CD8-positive, alpha-beta memory T cell (primary cell): ENCODE measurements at places on chromosomes 6 and 20. TPM values are rescaled to one million over a fixed set of nuclear protein-coding genes. Genes with fewer than 3 reads are reported as not detected.

DNA sequence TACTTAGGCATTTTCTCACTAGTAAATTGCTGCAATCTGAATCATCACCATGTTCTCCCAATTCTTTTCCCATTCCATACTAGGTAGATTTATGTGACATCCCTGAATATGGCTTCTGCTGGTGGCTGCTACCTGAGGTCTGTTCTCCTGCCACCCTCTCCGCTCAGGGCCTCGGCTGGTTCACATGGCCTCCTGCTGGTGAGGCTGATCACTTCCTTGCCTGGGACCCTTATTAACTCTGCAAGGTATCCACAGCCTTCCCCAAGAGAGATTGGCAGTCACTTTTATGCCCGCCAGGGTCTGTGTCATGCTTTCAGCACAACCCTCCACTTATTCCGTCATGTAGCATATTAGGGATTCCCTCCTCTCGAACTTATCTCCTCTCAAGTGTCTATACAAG is 424.5 kb upstream of the FLRT3 start:
- no peak for DNase-seq

- no peak for DNase-seq
These were observed 52.1 kb downstream of the HNF4A start for GRCh38 chr20:44407402-44408184.

DNA sequence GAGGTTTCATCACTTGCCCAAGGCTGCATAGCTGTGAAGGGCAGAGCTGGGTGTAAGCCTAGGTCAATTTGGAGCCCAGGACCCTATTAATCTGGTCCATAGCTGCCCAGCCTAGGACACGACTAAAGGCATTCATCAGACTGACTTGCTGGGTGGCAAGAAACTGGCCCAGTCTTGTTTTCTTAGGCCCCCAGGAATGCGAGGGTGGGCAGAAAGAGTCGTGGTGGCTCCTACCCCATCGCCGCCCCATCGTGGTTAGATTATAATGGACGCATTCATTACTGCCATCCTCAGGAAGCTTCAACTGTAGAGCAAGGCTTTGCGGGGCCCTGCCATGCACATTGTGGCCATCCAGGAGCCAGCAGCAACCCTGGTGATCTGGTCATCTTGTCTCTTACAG is 16.1 kb downstream of the DYNLRB1 start:
- no peak for DNase-seq

- DNase-seq, result no peak
These were observed 252.5 kb downstream of the LRFN2 start for GRCh38 chr6:40334496-40335270.

GRCh38 chr20:13458860-13459451 is 179.8 kb downstream of the TASP1 start:
- DNase-seq, result no peak

LINC00237 gene
- total RNA-seq, result not detected

GLP1R gene
- not detected for total RNA-seq

GRCh38 chr6:42572523-42572922 is 8.7 kb downstream of the UBR2 start:
- no peak for DNase-seq

- no peak for DNase-seq
These were observed 476 bp upstream of the CLIC5 start for GRCh38 chr6:46016063-46016608.

GRCh38 chr6:9370480-9370879 is 935.1 kb upstream of the SLC35B3 start:
- no peak for DNase-seq

TEAD3 gene
- total RNA-seq, result 0.90 TPM

NECAB3 gene
- total RNA-seq, result 19.0 TPM

DNA sequence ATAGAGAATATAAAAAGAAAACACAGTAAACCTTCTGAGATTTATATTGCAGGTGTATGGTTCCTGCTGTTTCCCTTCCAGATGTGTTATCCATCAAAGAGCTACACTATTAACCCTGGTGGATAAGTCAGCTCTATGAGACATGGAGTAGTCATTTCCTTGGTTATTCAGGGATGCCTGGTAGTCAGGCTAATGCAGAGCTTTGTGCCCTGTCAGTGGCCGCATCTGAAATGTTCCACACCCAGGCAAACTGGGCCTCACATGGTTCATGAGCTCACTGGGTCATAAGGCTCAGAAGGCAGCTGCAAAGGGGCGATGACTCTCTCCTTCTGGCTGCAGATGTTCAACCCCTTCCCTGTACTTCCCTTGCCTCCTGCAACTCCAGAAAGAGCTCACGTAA is 473.6 kb downstream of the EPHA7 start:
- no peak for DNase-seq

DNA sequence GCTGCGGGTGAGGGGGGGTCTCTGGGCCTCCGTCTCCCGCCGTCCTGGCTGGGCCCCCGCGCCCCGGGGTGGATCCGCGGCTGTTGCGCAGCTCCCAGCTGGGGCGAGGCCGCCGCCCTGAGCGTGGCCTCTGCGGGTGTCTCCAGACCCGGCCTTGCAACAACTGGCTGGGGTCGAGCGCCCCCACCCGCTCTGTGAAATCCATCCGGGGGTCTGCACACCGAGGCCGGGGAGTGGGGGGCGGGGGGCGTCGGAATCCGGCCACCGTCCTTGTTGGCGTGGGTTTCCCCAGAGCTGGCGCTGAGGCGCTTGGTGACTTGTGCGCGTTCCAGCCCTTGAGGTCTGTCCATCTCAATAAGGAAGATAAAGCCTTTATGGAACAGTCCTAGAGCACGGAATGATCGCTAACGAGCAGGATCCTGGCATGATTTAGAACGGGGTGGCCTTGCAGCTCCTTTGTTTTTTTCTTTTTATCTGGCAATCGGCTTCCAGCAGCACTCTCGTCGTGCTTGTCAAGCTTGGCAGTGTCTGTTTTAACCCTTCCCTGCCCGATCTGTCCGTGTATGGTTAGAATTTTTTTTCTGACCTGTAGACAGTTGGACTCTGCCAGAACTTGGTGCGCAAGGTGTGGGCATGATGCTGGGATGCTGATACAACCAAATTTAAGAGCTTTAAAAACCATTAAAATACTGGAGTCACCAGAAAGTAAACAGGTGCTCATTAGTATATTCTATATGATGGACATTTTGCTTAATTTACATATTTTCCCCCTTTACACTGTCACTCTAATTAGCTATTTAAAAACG is 675 bp downstream of the DSTN start:
- no peak for DNase-seq

DNA sequence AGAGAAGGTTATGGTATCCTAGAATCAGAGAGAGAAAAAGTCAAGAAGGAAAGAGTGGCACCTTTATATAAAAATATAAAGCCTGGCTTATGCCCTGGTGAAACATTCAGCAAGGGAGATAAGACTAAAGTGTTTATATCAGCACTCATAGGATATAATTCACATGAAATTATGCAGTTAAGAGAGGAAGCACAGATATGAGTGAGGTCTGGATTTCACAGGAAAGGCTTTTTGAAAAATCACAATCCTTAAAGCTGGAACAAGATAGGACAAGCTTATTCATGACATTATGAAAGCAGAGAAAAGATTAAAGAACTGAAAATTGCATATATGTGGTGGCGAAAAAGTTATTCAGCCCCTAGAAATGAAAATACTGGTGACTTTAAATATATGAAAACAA is 181.2 kb upstream of the FLRT3 start:
- DNase-seq, result no peak

SYCP2 gene
- 3.8 TPM for total RNA-seq

DNA sequence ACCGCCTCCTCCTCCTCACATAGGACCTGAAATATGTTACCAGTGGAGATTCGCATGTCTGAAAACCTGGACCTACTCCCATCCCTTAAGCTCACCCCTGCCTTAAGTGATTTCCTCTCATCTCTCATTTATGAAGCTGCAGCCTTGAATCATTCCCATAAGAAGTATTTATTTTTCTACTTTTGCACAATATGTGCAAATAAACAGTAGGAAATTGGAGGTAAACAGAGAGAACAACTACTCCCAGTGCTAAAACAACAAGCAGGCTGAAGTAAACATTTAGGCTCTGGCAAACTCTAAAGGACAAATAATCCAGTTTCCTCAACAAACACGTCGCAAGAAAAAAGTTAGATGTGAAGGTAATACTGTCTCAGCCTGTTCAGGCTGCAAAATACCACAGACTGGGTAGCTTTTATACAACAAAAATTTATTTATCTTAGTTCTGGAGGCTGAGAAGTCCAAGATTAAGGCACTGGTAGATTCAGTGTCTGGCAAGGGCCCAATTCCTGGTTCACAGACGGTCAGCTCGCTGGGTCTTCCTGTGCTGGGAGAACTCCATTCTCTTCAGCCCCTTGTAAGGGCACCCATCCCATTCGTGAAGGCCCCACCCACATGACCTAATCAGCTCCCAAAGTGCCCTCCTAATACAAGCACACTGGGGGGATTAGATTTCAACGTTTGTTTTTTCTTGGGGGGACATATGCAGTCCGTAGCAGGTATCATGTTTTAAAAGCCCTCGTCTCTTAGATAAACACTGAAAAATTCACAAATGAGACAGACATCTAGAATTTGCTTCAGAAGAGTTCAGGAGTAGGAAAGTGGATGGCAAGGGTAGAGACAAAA is 15.6 kb downstream of the SPATA2 start:
- DNase-seq, result peak; percentile 3

- no peak for DNase-seq
These were observed 13.9 kb downstream of the RAMACL start for GRCh38 chr6:166572370-166573261.

GRCh38 chr6:36268478-36269275 is 1.2 kb upstream of the PNPLA1 start:
- DNase-seq, result no peak

TCF21 gene
- total RNA-seq, result not detected
